Stimulated activated CD8-positive, alpha-beta memory T cell treated with anti-CD3 and anti-CD28 coated beads, Interleukin-7, amount 100 ng/mL, for 1 hour (primary cell): ENCODE measurements at places on chromosomes 7 and 10.
A peak's percentile ranks its signal among the peaks of the same experiment; 100 is the strongest.

- peak; percentile 14 for DNase-seq
These were observed 47.4 kb downstream of the DENND11 start for GRCh38 chr7:141654551-141654950.

- DNase-seq, result no peak
These were observed 8.9 kb upstream of the NANOS1 start for GRCh38 chr10:119020627-119020946.

DNA sequence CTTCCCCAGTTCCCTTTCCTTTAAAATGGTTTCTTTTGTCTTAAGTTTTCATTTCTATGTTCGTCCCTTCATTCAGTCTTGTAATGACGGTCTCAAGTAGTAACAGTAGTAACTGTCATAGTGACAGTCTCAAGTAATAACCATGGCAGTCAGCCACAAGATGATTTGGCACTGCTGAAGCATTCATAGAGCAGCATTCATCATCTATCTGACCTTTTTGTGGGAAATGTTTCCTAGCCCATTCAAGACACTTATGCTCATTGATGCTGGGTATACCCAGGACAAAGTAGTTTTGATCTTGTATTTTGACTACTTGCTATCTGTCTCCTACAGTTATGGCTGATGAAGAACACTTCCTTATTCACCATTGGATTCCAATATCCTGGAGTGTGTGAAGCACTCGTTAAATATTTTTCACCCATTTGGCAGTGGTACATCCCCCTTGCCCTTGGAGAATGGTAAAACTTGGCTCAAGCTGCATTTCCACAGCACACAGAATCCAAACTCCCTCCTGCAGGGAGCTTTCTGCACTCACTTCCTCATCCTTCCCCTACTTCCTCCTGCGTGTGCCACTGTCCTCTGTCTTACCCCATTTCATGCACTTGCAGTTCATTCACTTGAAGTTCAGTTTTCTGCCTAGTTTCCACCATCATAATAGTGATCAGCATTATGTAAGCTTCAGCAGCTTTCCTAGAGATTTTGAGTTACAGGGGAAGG lies 19.0 kb downstream of the GIMAP4 start:
- no peak for DNase-seq

DNA sequence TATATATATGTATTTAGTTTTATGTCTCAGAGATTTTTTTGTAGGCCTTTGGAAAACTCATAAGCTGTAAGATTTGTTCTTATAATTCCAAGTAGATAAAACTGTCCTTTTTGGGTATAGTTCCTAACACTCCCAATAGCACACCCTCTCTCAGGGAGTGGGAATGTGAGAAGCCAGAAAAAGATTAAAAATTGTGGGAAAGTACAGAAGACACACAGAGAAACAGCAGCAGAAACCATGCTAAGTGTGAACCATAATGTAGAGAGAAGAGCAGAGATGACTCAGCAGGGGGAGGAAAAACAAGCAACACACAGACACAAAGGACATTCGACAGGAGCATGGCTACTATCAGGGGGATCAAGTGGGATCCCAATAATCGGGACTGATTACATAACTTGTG lies 401.6 kb downstream of the MAGI2 start:
- DNase-seq, result no peak

- peak; percentile 19 for DNase-seq
These were observed 198.9 kb downstream of the REEP3 start for GRCh38 chr10:63720072-63720537.

DNA sequence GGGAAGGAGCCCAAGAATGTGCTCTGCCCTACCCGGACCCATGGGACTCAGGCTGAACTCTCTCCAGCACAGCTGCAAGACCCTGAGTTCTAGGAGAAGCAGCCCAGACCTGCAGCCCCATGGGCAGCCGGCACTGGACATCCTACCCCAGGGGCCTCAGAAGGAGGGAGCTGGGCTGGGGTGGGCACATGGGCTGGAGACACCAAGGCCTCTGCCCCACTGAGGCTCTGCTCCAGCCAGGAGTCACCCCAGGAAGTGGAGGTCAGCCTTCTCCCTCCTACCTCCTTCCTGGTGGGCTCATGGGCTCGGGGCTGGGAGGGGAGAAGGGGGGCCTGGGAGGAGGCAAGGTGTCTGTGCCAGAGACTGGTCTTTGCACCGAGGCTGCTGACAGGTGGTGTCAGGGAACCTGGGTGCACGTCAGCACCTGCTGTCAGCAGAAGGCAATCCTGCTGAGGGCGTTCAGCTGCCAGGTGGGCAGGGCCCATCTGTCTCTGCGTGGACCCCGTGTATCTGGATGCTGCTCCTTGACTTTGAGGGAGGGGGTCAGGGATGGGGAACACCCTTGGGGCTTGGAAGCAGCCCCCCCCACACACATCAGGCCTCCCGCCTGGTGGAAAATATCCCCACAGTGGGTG lies 95.2 kb downstream of the PDGFA start:
- DNase-seq, result no peak

DNA sequence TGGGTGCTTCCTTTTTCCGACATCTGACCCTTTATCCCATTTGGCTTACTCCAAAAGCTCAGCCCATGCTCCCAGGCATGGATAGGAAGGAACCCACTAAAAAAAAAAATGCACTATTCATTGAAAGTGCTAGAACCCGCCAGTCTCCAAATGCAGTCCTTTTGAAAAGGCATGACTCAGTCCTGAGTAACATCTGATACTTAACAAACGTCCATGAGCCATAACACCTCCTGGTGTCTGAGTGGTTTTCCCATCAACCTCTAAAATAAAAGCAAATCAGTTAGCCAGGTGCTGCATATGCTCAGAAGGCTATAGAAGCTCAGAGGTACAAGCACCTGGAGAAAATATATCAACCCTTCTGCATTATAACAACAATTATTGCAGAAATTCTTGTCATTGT lies 45.0 kb upstream of the CACUL1 start:
- DNase-seq, result no peak

GRCh38 chr7:89312551-89312950 lies 517.0 kb upstream of the TEX47 start:
- DNase-seq, result no peak

DNA sequence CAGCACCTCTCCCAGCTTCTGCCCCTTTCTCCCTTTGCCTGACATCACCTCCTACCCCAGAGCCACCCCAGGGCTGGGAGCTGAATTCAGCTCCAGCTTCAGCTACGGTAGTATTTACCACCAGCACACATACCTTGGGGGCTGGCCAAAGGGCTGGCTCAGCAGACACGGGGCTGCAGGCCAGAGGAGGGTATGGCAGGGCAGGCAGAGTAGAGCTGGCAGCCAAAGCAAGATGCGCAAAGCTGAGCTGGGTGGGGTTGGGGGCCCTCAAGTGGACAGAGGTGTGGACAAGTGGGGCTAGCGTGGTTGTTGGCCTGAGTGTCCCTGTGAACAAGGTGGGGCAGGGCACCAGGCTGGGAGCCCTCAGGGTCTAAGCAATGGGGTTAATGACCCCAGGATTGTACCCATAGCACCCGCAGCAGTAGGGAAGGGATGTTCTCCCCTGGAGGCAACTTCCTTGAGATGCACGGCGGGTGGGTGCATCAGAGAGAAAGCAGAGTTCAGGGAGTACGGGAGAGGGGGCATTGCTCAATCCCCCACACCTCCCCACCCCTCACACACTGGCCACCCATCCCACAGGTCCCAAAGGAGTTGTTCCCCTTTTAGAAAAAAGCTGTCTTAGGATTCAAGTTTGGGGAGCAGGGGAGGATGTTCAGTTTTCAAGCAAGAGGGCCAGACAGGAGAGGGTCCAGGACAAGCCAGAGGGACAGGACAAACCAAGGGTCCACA lies 8.0 kb downstream of the VSIR start:
- no peak for DNase-seq

GRCh38 chr7:75955331-75955955 lies 39.0 kb downstream of the TMEM120A start:
- DNase-seq, result no peak

- no peak for DNase-seq
These were observed 278.7 kb downstream of the SDK1 start for GRCh38 chr7:3579638-3580219.

DNA sequence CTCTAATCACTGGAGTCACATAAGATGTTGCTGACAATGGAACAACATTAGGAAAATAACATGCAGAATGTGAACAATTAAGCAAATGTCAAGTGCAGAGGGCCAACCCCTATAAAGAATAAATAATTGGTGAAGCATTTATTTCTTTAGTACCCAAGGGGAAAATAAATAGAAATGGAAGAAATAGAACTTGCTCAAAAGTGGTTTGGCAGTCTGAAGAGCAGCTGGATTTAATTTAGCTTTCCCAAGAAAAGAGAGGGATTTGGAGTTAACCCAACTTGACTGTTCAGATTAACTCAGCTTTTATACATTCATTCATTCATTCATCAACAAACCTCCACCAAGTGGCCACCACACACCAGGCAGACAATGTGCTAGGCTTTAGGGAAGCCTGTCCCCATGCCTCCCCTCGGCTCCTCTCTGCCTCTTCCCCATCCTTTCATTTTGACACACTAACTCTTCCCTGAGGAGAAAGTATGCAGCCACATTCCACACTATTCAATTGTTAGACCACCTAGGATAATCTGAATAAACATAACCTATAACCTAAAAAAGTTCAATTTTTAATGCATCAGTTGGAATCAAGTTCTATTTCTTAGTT lies 295.5 kb downstream of the AHR start:
- no peak for DNase-seq

- DNase-seq, result no peak
These were observed 337 bp downstream of the TRIL start for GRCh38 chr7:28957751-28958234.

DNA sequence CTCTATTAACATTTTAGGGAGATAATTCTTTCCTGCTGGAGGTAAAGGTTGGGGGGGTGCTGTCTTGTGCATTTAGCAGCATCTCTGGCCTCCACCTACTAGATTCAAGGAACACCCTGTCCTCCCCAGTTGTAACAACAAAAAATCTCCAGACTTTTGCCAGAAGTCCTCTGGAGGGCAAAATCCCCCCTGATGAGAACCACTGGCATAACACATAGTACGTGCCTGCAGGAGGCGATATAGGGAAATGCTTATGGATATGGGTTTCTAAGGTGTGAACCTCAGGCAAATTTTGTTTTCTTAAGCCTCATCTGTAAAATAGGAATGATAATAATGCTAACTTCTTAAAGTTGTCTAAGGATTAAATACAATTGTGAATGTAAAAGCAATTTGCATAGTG lies 2.9 kb upstream of the OSBPL3 start:
- DNase-seq, result no peak

- DNase-seq, result no peak
These were observed 2.7 kb downstream of the CDCA7L start for GRCh38 chr7:21942955-21943354.

DNA sequence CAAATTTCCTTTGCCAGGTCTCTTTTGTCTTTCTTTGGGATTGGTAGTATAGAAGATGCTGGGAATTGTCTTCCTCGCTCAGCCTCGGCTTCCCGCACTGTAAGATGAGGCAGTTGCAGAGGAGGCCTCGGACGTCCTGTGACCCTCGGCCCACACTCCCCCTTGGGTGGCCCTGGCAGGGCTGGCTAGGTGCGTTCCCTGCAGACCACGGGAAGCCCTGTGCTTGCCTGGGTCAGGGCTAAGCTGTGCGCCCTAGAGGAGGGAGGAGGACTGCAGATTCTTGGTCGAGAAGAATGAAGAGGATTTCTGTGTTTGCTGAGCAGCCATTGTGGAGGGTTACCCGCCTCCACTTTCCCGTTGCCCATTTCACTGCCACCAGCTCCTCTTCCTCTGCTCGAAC lies 42.8 kb downstream of the WIPI2 start:
- DNase-seq, result no peak
